ENCODE measurements at places on chromosomes 11 and 22.

DNA sequence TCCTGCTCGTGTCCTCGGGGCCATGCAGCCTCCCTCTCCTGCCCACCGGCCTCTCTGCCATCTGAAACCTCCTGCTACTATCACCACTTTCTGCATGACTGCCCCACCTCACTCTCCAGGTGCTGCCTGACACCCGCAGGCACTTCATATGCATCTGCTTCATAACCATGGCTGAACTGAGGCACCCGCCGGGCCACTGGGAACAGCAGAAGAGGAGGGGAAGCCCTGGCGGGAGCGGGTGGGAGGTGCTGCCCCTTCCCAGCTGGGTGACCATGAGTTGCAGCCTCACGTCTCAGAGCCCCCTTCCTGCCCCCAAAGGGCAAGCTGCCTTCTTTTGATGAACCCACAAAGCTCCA lies 21.7 kb upstream of the PICK1 start:
- DNase-seq, result no peak

DNA sequence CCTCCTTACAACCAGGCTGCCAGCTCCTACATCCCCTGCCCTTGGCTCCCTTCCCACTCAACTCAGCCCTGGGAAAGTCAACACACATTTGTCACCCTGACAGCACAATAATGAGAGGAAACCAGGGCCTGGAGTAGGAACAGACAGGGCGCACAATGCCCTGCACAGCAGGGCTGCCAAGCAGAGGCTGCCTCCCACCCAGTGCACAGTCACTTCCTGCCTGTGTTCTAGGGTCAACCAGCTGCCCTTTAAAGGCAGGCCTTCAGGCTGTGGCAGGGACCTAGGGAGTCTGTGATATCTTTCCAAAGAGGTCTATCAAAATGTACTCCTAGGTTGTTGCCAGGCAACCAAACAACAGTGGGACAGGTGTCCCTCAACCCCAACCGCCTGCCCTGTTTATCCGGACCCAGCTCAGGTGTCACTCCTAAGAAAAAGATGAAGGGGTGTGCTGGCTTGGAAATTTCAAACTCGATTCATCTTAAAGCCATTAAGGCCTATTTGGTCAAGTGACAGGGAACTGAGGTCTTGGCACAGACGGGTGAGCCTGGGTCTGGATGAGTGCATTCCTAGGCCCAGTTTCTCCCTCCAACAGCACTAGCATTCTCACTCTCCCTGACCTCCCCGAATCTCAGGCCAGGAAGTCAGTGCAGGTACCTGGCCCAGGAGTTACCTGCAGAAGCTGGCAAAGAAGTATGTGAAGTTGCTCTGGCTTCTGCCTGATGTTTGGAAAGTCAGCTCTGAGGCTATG lies 110.3 kb upstream of the PITPNB start:
- no peak for DNase-seq

DNA sequence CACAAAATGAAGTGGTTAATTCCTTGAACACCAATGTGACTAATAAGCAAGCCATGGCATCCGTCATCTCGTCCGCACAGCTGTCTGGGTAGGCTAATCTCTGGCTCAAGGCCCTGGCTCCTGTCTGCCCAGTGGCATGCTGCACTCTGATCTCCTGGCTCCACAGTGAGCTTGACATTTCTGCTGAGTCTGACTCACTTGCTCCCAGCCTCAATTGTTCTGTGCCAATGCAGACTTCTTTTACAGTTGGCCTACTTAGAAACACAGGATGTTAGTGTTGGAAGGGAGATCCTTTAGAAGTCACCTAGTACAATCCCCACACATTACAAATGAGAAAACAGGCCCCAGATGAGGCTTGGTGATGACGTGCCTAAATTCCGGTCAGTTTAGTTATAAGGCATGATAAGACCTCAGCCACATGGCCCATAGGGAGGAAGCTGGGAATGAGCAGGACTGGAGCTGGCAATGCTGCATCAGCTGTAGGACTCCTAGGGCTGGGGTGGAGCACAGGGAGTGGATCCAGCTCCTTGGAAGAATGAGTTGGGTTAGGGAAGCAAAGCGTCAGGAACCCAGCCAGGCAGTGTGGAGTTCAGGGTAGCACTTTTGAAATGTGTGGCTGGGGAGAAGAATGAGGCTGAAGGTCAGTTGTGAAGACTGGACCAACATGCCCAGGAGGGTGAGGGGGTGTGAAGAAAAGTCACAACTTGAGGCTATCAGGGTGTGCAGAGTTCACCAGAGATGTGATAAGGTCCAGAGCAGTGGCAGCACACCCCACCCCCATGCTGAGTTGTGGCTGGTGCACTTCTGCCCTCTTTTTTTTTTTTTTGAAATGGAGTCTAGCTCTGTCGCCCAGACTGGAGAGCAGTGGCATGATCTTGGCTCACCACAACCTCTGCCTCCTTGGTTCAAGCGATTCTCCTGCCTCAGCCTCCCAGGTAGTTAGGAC lies 70.2 kb upstream of the EED start:
- no peak for DNase-seq

GRCh38 chr22:28142361-28142961 lies 223.4 kb upstream of the PITPNB start:
- DNase-seq, result no peak

GRCh38 chr11:124511745-124512144 lies 31.7 kb downstream of the OR8B12 start:
- no peak for DNase-seq

DNA sequence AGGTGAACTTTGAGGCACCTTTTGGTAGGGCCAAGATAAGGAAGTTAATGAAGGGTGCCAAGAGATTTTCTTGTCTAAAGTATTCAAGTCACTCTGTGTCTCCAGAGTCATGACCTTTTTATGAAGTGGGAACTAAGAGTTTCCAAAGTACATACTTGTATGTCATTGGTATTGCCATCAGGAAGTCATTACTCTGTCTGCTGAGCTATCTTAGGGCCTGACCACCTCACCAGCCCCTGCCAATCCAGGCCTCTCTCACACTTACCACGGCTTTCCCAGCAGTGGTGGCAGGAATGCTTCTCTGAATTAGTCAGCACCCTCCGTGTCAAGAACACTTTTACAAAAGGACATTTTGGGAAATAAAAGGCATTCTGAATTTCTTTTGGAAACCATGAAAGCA lies 192.8 kb upstream of the MTNR1B start:
- no peak for DNase-seq

- DNase-seq, result peak; percentile 46
Measured at GRCh38 chr11:2860636-2861035, 24.9 kb downstream of the CDKN1C start.
